Naive thymus-derived CD8-positive, alpha-beta T cell (primary cell): ENCODE measurements at places on chromosomes 12 and 14.

DNA sequence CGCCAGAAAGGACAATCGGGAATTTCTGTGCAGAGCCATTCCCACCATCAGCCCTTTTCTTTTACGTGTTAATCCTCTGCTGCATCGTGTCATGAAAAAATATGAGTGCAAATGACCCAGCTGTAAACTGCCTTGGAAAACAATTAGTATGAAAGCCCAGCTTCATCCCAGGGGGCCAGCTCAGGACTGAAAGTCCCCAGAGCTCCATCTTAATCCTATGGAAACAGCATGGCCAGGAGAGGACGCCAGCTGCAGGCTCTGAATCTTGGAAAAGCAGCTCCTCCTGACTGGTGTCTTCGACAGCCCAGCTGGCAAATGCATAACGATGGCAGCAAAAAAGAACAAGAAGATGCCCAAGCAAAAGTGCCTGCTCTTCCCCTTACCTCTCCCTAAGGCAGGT lies 191.5 kb downstream of the NTF3 start:
- no peak for DNase-seq

- DNase-seq: no peak
Observed at GRCh38 chr12:118582863-118583262, 206.5 kb downstream of the SUDS3 start.

GRCh38 chr12:96526110-96526509 lies 36.7 kb downstream of the CFAP54 start:
- DNase-seq: no peak

- DNase-seq: no peak
Observed at GRCh38 chr12:1666685-1667162, 24.1 kb upstream of the ADIPOR2 start.

GRCh38 chr12:57837864-57838562 lies 8.5 kb downstream of the CTDSP2 start:
- no peak for DNase-seq
